ENCODE measurements at places on chromosomes 4 and X.

GRCh38 chr4:89661173-89661899 lies 175.6 kb downstream of the SNCA start:
- DNase-seq, result peak; percentile 37

DNA sequence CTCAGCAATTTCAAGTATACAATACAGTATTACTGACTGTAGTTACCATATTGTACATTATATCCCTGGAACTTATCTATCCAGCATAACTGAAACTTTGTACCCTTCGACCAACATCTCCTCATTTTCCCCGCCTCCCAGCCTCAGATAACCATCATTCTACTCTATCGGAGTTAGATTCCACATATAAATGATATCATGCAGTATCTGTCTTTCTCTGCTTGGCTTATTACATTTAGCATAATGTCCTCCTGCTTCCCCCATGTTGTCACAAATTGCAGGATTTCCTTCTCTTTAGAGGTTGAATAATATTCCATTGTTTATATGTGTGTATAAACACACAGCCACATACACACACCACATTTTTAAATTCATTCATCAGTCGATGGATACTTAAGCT lies 218.1 kb downstream of the MAML3 start:
- DNase-seq, result no peak

DNA sequence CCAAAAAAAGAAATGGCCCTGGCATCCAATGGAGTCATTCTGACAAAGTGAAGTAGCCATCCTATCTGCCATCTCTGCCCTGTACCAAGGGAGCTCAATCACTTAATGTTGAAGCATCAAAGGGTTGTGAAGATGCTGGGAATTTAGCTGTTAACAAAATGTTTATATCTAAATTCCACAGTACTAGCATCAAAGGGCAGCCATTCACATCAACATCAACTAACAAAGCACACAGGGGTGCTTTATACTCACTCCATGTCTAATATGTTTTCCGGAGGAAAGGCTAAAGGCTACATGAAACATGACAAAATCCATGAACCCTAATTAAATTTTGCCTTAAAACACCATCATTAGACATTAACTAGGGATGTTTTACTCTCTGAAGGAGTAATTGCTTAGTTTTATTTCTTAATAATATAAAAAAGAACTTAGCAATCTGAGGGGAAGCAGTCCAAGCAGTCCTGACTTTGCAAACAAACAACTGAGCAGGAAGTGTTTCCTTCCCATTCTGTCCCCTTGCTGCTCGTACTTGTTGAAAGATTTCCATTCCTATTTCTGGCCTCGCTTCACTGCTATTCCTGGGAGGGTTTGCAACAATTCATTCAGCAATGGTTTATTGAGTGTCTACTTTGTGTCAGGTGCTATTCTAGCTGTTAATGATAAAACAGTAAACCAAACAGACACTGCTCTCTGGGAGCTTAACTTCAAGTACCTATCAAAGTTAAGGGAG lies 208.6 kb upstream of the SLC7A11 start:
- no peak for DNase-seq

GRCh38 chr4:41432881-41433280 lies 105.1 kb upstream of the LIMCH1 start:
- peak; percentile 77 for DNase-seq

DNA sequence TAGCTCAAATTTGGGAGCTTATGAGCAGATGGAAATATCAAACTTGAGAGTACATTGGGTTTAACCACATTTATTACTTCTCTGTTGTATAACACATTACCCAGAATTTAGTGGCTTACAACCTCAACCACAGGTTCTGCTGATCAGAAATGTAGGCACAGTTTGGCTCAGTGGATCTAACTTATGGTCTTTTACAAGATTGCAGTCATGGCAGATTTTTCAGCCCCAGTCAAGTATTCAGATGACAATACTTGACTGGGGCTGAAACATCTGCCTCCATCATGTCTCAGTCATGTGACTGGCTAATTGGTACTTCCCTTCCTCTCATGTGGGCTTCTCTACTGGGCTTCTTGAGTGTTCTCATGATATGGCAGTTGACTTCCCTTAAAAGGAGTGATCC lies 44.0 kb upstream of the ADAD1 start:
- DNase-seq, result no peak

- no peak for DNase-seq
Measured at GRCh38 chr4:125986307-125986706, 671.6 kb downstream of the FAT4 start.

DNA sequence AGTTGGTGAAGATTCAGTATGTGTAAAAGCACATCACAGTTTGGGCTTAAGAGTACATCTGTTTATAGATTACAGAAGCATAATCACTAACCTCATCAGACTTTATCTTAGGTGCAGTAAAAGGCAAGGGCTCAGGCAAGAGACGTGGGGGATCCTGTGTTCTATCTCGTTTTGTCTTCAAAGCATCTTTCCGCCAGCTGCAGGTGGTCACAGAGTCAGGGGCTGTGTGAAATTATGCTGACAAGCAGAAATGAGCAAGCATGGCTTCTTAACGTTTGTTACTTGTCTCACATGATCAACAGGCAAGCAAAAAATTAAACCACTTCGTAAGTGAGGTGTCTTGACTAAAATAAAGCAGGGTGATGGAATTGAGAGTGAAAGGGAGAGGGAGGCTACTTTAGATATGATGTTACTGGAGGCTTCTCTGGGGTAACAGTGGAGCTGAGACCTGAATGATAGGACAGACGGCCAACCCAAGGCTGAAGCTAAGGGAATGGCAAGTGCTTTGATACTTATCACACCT lies 1.4 kb upstream of the TEC start:
- no peak for DNase-seq
